ENCODE measurements at places on chromosomes 11 and 22. TPM values are rescaled to one million over a fixed set of nuclear protein-coding genes. Genes with fewer than 3 reads are reported as not detected.

GGTLC2 gene
- not detected for total RNA-seq

DNA sequence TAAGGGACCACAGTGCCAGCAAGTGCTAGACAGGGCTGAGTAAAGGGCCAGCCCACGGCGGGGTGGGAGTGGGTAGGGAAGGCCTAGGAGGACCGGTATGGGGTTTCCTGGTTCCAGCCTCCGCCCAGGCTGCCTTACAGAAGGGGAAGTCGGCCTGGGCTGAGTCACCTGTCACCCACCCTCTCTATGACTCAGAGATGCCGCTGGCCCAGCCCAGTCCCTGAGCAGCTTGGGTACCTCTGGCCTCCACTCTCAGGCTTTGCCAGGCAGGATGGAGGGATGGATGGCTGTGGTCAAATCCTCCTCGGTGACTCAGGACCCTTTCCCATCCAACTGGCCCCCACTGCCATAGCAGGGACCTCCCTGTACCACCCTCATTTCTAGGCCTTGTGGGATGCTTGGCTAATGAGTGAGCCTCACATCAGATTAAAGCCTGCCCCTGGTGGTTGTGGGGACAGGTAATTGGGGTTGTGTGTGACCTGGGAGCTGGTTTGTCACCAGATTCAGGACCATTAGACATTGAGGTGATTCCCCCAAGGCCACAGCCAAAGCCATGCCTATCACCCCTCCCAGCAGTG, 13.9 kb downstream of the SLC35E4 start:
- DNase-seq, result peak; percentile 91

DNA sequence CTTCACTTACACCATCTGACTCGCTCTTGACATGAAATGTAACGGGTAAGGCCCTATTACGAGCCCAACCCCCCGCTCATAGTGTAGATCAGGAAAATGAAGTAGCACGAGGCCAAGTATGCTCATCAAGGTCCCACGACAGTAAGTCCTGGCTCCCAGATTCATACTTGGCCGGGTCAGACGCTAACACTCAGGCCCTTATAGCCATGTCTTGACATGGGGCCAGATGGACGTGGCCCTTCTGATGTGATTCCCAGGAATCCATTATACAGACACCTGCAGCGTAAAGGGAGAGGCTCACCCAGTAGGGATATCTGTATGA, 175.1 kb downstream of the CEP164 start:
- no peak for DNase-seq

GRCh38 chr22:39501644-39502108, 414 bp upstream of the MIEF1 start:
- no peak for DNase-seq

DNA sequence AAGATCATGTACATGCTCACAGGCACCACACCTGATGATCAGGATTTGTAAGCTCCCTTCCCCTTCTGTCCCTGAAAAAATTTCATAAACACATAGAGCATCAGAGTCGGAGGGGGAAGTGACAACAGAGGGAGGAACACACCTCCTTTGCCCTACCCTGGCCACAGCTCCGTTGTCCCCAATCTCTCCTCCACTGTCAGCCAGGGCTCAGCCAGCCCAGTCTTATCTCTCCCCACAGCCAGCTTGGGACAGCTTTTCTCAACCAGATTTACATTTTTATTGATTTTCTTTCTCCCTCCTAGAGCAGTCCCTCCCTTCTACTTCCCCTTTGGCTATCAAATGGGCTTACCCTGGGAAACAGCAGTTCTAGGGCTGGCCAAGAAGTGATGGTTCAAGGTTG, 32.1 kb upstream of the TPBGL start:
- no peak for DNase-seq

DNA sequence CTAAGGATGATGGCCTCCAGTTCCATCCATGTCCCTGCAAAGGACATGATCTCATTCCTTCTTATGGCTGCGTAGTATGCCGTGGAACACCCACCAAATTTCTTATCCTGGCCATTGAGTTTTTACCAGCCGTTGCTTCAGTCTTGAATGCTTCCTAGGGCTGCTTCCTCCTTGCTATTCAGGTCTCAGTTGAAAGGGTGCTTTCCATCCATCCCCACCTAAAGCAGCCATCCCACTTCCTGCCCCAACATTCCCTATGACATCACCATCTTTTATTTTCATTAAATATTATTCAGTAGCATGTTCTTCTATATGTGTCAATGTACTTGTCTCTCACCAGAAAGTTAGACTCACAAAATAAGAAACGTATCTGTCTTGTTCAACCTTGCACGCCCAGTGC, 40.7 kb upstream of the SLN start:
- no peak for DNase-seq

DNA sequence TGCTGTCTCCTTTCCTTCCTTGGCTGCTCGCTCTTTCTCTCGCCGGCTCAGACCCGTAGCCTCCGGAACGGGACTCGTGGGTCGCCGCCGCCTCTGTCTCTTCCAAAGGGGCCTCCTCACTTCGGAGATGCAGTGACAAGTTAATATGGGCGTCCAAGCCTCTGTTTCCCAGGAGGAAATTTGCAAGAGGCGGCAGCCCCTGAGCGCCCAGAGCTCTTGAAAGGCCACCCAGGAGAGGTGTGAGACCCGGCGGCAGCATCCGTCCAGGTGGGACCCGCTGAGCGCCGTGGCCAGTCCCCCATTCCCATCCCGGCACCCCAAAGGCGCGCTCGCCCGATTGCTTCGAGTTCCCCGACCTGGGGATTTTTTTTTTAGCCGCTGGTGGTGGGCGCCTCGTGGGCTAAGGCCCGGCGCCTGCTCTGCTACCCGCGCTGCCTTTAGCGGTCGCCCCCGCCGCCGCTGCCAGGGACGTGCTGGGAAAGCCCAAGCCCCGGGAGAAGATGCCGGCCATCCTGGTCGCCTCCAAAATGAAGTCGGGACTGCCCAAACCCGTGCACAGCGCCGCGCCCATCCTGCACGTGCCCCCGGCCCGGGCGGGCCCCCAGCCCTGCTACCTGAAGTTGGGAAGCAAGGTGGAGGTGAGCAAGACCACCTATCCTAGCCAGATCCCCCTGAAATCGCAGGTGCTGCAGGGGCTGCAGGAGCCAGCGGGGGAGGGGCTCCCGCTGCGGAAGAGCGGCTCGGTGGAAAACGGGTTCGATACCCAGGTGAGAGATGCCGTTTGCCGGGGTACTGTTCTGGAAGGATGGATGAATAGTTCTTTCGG, 772 bp downstream of the NAV2 start:
- DNase-seq, result no peak
